ENCODE measurements at places on chromosomes 13 and 19.
A peak's percentile ranks its signal among the peaks of the same experiment; 100 is the strongest.

DNA sequence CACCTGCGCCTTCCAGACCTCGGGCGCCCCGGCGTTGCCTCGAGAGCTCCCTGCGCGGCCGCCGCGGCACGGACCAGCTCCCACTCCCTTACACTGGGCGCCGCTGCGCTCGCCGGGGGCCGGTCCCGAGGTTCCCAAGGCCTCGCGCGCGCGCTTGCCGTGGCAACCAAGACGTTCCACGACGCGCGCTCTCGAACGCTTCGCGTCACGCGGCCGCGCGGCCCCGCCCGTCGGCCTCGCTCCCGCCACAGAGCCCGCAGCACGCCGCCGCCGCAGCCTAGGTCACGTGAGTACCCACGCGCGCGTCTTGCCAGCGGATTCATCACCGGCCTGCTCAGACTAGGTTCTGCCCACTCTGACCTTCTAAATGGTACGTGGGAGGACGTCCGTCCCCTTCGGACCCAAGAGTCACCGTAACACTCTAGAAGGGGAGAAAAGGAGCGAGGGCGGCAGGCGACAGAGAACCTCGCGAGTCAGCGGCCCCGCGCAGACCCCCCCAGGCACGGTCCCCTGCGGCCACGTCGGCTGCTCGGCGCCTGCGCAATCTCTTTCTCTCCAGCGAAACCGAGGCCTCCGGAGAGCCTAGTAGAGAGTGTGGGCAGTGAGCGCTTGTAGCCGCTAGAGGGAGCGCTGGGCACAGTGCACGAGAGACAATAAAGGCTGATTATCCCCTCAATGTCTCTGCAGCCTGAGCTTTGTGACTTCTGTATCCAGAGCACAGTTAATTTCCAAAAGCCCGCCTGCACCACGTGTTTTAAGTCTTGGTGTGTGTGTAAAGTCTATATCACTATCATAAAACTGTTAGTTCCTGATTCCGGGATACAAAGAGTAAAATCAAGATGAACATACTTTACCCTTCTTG lies at the start of gene SPART:
Gene SPART (minus strand): TSS at position 173 of the 862 bp plus-strand sequence. CDS start 10,564 bp downstream, outside the sequence.
- peaks cover 4% of the 10 kb centered on the region for H3K27me3 ChIP-seq
- peak; percentile 88 for DNase-seq
- peaks cover 24% of the 10 kb centered on the region for H3K4me1 ChIP-seq
- peak within 1 kb of the TSS; percentile 94 for H3K4me3 ChIP-seq
- H3K36me3 ChIP-seq, result no peaks in the 10 kb centered on the region
- peak within 1 kb of the TSS; percentile 98 for H3K27ac ChIP-seq

DNA sequence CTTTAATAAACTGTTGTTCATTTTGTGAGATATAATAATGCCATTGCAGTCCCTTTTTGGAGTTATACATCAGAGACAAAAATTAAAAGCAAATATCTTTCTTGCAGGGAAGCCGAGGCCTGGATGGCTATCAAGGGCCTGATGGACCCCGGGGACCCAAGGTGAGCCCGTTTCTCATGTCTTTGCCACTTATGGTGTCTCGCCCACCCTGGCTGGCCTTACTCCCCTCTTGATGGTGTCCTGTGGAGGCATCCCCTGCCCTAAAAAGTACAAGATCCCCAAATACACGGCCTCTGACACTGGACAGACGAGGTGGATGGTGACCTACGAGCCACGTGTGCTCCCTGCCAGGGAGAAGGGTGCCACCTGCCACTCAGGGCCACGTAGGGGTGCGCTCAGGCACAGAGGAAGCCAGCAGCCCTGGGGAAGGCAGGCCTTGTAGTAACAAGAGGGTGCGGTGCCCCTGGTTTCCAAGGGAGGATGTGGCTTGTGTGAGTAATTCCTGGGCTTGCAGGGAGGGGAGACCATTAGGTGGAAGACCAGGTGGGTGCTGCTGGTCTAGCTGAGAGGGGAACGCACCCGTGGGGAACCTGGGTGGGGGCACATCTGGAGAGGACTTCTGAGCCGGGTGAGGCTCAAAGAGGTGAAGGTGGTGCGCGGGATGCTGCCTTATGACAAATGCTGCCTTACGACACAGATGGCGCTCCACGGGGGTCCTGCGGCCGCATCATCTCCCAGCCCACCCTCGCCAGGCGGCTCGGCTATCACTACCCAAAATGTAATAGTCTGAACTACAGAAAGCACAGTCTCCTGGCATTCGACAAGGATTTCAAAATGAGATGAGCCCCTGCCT lies 115.6 kb downstream of the RAB20 start:
- H3K4me1 ChIP-seq, result peaks cover 44% of the 10 kb centered on the region
- peaks cover 49% of the 10 kb centered on the region for H3K36me3 ChIP-seq
- H3K4me3 ChIP-seq, result no peak overlapping the region
- no peaks in the 10 kb centered on the region for H3K27me3 ChIP-seq
- no peak for DNase-seq

GRCh38 chr13:44974056-44974793 lies 15.0 kb downstream of the NUFIP1 start:
- H3K4me1 ChIP-seq, result no peaks in the 10 kb centered on the region
- peaks cover 15% of the 10 kb centered on the region for H3K36me3 ChIP-seq
- DNase-seq, result no peak
- no peak overlapping the region for H3K27ac ChIP-seq
- H3K4me3 ChIP-seq, result no peak overlapping the region
- H3K27me3 ChIP-seq, result no peaks in the 10 kb centered on the region

GRCh38 chr13:56953965-56954364 lies 186.8 kb upstream of the PRR20A start:
- H3K36me3 ChIP-seq, result no peaks in the 10 kb centered on the region
- DNase-seq, result no peak
- H3K4me1 ChIP-seq, result no peaks in the 10 kb centered on the region

DNA sequence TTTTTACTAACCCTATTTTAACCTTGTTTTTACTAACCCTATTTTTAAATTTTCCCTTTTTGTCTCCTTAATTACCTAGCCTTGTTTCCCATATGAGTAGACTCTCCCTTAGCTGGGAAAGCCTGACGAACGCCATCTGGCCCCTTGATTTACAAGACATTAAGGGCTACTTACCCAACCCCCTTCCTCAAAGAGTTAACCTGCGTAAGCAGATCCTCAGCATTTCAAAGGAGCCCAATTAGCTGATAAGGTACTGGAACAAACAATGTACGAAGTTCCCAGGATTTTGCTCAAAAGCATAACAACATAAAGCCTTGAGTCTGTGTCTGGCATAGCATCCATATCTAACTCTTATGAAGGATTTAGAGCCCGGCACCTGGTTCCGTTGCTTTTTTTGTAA lies 4.7 kb upstream of the MVB12A start:
- H3K4me1 ChIP-seq, result peaks cover 80% of the 10 kb centered on the region
- H3K36me3 ChIP-seq, result peaks cover 14% of the 10 kb centered on the region

GRCh38 chr19:39017026-39017425 lies 15.3 kb downstream of the FBXO27 start:
- no peak overlapping the region for H3K27ac ChIP-seq
- H3K27me3 ChIP-seq, result peaks cover 32% of the 10 kb centered on the region
- H3K36me3 ChIP-seq, result peaks cover 4% of the 10 kb centered on the region
- H3K4me3 ChIP-seq, result no peak overlapping the region
- no peak for DNase-seq
- no peaks in the 10 kb centered on the region for H3K4me1 ChIP-seq

GRCh38 chr19:45218426-45218825 lies 26.8 kb downstream of the EXOC3L2 start:
- no peak for DNase-seq
- peaks cover 95% of the 10 kb centered on the region for H3K27me3 ChIP-seq

DNA sequence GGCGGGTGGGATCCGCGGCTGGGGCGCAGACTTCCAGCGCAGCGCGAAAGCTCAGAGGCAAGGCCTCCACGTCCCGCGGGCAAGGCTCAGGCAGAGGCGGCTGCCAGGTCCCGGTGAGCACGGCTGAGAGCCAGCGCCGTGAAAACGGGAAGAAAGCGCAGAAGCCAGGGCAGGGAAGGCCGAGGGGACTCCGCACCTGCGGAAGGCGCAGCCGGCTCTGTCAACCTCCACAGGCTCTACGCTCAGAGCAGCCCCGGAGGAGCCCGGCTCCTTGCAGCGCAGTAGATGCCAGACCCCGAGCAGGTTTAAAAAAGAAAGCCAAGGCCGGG lies 131.0 kb downstream of the RNF17 start:
- H3K27me3 ChIP-seq, result no peaks in the 10 kb centered on the region
- DNase-seq, result no peak

GRCh38 chr19:1307320-1307719 lies 21.6 kb downstream of the EFNA2 start:
- no peak overlapping the region for H3K27ac ChIP-seq
- H3K27me3 ChIP-seq, result peaks cover 3% of the 10 kb centered on the region
- no peaks in the 10 kb centered on the region for H3K36me3 ChIP-seq
- peaks cover 8% of the 10 kb centered on the region for H3K4me1 ChIP-seq
- DNase-seq, result no peak

GRCh38 chr13:80787604-80788003 lies 446.7 kb upstream of the SPRY2 start:
- H3K27ac ChIP-seq, result no peak overlapping the region
- H3K4me1 ChIP-seq, result peaks cover 20% of the 10 kb centered on the region
- peaks cover 6% of the 10 kb centered on the region for H3K27me3 ChIP-seq
- no peaks in the 10 kb centered on the region for H3K36me3 ChIP-seq
- DNase-seq, result no peak

DNA sequence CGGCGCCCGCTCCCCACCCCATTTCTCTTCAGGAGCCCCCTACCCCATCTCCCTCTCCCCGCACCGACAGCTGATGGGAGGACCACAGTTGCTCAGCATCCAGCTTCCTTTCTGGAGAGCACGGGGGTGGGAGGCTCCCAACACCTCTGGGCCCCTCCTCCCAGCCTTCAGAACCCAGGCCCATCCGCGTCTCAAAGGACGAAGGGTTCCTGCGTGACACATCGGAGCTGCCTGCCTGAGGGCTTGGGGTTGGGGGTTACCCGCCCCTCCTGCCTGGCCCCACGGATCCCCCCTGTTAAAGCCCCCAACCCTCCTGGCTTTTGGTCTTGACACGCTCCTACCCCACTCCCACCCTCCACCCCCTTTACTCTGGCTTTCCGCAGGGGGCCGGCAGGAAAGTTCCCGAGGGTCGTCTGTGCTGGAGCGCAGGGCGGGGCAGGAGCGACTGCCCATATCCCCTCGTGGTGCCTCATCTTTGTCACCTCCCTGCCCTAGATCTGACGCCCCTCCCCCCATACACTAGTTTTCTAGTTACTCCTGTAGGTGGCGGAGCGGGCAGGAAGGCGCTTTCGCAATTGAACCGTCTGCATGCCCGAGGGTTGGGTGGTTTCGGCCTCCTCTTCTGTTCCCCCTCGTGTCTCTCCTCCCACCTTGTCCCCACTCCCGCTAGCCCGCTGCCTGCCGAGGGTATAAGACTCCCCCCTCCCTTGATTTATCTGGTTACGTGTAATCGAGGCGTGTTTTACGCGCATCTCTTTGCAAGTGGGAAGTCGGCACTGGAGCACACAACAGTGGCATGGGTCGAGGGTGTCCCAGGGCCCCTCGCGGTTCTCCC lies 924 bp downstream of the TRAPPC5 start:
- no peak overlapping the region for H3K27ac ChIP-seq
- DNase-seq, result peak; percentile 75
- peaks cover 41% of the 10 kb centered on the region for H3K4me1 ChIP-seq
- peaks cover 29% of the 10 kb centered on the region for H3K36me3 ChIP-seq
- H3K27me3 ChIP-seq, result peaks cover 30% of the 10 kb centered on the region
- H3K4me3 ChIP-seq, result peak overlapping the region; percentile 89

- H3K4me3 ChIP-seq, result no peak overlapping the region
- no peak overlapping the region for H3K27ac ChIP-seq
- no peaks in the 10 kb centered on the region for H3K36me3 ChIP-seq
Observed at GRCh38 chr19:51277112-51277511, 26.2 kb downstream of the SIGLECL1 start.

DNA sequence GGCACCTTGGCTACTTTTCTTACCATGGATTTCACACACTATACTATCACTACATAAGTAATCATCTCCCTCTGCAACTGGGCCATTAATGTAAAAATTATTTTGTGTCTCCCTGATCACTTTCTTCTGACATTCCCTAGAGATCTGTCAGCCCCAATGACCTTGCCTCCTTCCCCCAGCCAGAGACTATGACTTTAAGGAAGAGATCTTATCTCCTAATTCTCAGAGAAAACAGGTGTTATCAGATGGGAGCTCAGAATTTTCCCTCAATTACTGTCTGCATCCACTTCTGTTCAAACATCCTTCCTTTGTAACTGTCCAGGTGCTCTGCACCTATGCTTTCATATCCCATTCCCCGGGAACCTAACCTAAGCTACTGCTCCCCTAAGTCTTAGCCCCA lies 397.5 kb downstream of the DIAPH3 start:
- peaks cover 7% of the 10 kb centered on the region for H3K36me3 ChIP-seq
- H3K4me3 ChIP-seq, result no peak overlapping the region
- no peak for DNase-seq
- H3K27me3 ChIP-seq, result no peaks in the 10 kb centered on the region
- peak overlapping the region; percentile 2 for H3K27ac ChIP-seq
- peaks cover 8% of the 10 kb centered on the region for H3K4me1 ChIP-seq

GRCh38 chr13:32300920-32301319 lies 14.2 kb downstream of the ZAR1L start:
- H3K27me3 ChIP-seq, result no peaks in the 10 kb centered on the region
- H3K4me3 ChIP-seq, result no peak overlapping the region
- DNase-seq, result no peak
- H3K27ac ChIP-seq, result no peak overlapping the region

- H3K4me1 ChIP-seq, result no peaks in the 10 kb centered on the region
- no peak overlapping the region for H3K4me3 ChIP-seq
- H3K27me3 ChIP-seq, result peaks cover 4% of the 10 kb centered on the region
- H3K36me3 ChIP-seq, result no peaks in the 10 kb centered on the region
- no peak overlapping the region for H3K27ac ChIP-seq
Observed at GRCh38 chr13:101346942-101347728, 69.2 kb downstream of the NALCN start.

DNA sequence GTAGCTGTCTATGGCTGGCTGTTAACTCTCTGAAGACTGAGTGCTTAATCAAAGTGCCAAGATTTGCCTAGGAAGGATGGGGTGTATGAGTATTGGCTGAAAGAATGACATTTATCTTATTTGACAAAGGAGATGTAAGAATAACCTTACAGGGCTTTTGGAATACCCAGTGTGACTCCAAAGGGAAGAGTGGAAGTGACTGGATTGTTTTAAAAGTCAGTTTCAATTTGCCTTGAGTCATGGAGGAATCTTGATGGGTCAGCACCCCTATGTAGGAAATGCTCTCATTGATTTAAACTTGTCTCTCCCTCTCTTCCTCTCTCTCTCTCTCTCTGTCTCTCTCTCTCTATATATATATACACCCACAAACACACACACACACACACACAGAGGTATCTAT lies 118.4 kb upstream of the CLDN10 start:
- H3K4me3 ChIP-seq, result no peak overlapping the region
- no peaks in the 10 kb centered on the region for H3K36me3 ChIP-seq
- no peaks in the 10 kb centered on the region for H3K4me1 ChIP-seq
- no peak overlapping the region for H3K27ac ChIP-seq
- no peak for DNase-seq

DNA sequence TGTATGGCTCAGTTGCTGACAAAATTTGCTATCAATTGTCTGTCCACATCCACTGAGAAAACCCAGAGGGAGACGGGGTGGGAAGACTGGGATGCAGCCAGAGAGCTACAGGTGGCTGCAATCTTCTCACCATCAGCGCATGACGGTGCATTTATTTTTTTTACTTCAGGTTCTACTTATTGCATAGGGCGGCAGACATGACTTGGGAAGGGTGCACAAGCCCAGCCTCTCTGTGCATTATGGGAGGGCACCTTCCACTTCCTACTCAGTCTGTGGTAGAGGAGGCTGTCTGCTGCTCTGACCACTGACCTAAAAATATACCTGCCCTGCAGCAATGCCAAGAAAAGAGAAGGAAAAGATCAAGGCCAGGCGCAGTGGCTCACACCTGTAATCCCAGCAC lies 73.1 kb downstream of the ABCC4 start:
- no peak overlapping the region for H3K4me3 ChIP-seq
- no peak for DNase-seq
- H3K36me3 ChIP-seq, result peaks cover 20% of the 10 kb centered on the region
- H3K27ac ChIP-seq, result no peak overlapping the region
